Left kidney (tissue), 8 donors: ENCODE measurements at places on chromosomes 5 and 9. TPM values are rescaled to one million over a fixed set of nuclear protein-coding genes. Genes with fewer than 3 reads are reported as not detected.

ABCA2 gene
- polyA plus RNA-seq, result 46.6 TPM

AGTPBP1 gene
- polyA plus RNA-seq, result 37.5 TPM

TMEM174 gene
- polyA plus RNA-seq, result 20.1 TPM

DNA sequence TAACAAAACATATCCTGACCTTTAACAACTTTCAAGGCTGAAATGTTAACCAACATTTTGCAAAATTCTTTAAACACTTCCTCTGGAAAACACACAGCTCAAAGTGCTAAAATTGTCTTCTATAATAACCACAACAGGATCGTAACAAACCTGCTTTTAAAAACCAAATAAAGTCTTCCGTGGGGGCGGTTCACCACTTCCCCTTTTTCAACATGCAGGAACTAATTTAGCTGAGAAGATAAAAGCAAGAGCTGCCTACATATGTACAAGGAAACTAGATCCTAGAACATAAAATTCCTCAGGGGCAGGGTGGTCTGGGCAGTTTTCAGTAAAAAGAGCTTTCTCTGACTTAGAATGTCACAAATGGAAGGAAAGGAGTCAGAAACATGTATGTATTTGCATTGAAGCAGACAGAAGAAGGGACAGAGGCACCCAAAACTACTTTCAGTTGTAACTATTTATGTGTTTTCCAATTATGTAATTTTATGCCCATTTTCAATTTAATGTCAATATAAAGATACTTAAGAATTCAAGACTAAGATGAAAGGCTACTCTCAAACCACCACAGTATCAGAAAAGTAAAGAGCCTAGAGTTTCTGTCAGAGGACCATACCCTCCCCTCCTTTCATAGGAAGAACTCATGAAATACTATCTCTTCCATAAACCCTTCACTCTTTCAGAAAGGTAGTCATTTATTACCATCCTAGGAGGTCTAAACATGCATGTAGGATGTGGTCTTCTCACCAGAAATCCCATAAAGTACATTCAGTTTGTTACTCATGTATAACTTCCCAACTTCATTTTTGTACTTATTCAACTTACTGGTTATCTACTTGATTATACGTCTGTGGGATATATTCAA lies 185.9 kb upstream of the RASA1 start:
- DNase-seq, result no peak

DROSHA gene
- polyA plus RNA-seq, result 115 TPM

GRCh38 chr9:77949751-77950436 lies 81.7 kb downstream of the GNAQ start:
- DNase-seq, result no peak

NCBP1 gene
- polyA plus RNA-seq, result 61.0 TPM

FOXI1 gene
- 4.8 TPM for polyA plus RNA-seq

QRFP gene
- polyA plus RNA-seq, result 0.30 TPM

- DNase-seq, result no peak
Observed at GRCh38 chr5:41747708-41748107, 122.5 kb downstream of the OXCT1 start.

GRCh38 chr9:101212661-101213060 lies 172.1 kb downstream of the BAAT start:
- no peak for DNase-seq

- peak; percentile 44 for DNase-seq
Observed at GRCh38 chr9:21317956-21318923, 13.1 kb upstream of the IFNA5 start.

GRCh38 chr5:118953652-118954005 lies 34.7 kb downstream of the DTWD2 start:
- no peak for DNase-seq

PCDHB2 gene
- 6.6 TPM for polyA plus RNA-seq

GRCh38 chr9:116674210-116674980 lies 12.7 kb upstream of the TRIM32 start:
- no peak for DNase-seq
